ENCODE measurements at places on chromosomes 7 and 10.

- DNase-seq, result peak; percentile 76
Observed at GRCh38 chr10:30059209-30060107, at the start of gene JCAD. Gene JCAD, minus strand, starts transcription at chr10:30059586. Its CDS starts 11,774 bp downstream, at chr10:30047812.

- DNase-seq, result no peak
Observed at GRCh38 chr10:117240621-117241529, at the start of gene SLC18A2. Gene SLC18A2, plus strand, starts transcription at chr10:117241114. Its CDS starts 580 bp downstream, at chr10:117241694.

- DNase-seq, result no peak
Observed at GRCh38 chr10:90136731-90137316, 435.4 kb downstream of the KIF20B start.

- no peak for DNase-seq
Observed at GRCh38 chr7:116707289-116707688, 35.3 kb downstream of the MET start.

DNA sequence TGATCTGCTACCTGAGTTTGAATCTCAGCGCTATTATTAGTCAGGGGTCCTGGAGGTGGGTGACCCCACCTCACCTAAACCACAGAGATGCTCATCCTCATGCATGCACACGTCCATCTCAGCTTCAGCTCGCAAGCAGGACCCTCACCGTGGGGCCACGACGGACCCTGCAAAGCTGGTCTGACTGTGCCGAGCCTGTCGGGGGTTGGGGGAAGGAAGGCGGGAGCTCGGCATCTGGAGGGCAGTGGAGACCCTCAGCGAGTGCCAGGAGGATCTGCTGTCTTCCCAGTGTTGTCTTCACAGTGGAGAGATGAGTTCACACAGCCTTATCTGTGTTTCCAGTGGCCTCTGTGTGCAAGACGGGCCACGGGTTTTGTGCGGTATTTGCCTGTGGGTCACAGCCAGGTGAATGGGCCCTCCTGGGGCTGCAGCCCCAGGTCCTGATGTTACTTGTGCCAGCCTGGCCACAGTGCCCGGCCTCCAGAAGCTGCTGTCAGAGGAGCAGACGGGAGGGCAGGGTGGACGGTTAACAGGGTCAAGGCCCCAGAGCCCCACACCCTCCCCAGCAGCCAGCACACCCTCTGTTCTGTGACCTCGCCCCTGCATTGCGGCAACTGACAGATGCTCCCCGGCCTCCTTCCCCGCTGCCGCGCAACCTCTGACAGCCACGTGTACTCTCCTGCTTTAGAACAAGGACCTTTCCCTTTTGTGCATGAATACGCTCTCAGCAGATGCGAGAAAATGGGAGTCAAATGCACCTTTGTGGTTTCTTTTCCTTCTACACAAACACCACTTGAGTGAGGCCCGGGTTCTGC lies 528.8 kb downstream of the DNAJB6 start:
- DNase-seq, result no peak

DNA sequence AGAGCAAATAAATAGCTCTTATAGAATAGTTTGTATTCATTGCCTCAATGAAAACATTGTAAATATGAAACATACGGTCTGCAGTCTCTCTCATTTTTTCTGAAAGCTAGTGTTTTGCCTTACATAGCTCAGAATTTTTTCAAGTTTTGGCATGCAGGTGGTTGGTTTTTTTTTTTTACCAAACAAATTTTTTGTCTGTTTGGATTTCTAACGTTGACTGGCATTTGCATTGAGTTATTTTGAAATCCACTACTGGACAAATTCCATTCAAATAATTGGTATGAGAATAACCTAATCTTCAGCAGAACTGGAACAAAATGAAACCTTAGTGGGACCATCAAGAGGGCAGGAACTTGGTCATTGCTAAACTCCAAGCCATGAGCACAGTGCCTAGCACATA lies 107.6 kb upstream of the SAMD8 start:
- no peak for DNase-seq

DNA sequence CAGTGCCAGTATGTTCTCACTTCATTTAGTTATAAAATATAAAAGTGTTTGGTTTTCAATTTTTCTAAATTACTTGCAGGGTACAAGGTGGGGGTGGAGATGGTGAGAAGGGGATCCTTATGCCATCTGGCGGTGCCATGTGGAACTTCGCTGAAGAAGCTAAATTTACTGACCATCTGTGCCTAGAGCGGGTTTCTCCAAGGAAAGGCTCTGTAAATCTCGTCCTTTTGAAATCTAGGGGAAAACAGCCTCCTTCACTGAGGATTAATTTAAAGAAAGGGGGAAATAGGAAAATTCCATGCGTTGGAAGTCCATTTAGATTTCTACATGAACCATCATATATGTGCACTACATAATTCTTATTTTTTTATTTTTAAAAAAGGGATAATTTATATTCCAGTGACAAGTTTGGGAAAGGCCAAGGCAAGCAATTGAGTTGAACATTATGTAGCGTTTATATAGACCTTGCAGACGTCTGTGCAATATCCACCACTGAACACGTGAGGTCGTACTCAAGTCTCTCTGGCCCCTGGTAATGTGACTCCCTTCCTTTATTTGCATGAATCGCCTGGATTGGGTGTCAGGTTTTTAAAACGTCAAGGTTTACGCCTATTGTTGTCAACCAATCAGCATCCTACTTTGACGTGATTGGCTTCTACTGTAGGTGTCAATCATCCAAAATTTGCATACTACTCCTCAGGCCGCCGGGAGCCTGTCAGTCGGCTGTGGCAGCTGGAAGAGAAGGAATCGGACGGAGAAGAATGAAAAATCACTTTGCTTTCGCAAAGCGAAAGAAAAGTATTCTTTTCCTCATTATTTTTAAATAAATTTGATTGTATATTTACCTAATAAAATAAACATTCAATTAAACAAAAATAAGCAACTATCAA lies 297.1 kb upstream of the NFE2L3 start:
- DNase-seq, result no peak

- no peak for DNase-seq
Observed at GRCh38 chr10:12842310-12842709, 159.2 kb downstream of the CCDC3 start.

- DNase-seq, result no peak
Observed at GRCh38 chr10:29522061-29522855, 112.5 kb downstream of the SVIL start.

GRCh38 chr10:75437693-75438092 lies 6.3 kb downstream of the LRMDA start:
- DNase-seq, result no peak

GRCh38 chr10:67923551-67923950 lies 39.1 kb downstream of the SIRT1 start:
- DNase-seq, result no peak

- DNase-seq, result no peak
Observed at GRCh38 chr10:28201410-28202400, 101.2 kb downstream of the MPP7 start.

DNA sequence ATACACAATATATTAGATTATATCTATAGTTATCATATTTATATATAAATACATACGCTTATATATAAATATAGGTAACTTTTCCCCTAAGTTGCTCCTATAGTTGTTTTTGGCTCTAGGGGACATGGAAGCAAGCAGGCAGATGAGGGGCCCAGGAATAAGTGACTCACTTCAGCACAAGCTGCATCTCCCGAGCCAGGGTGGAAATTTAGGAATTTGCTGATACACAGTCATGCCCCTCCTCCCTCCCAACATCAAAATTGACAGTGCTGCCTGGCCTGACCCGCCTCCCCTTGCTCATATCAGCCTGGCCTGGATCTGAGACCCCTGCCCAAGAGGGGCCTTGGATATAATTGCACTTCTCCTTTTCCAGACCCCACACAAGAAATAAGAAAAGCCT lies 33.8 kb downstream of the MKI67 start:
- no peak for DNase-seq

GRCh38 chr10:121668314-121669027 lies 70.2 kb upstream of the FGFR2 start:
- no peak for DNase-seq

DNA sequence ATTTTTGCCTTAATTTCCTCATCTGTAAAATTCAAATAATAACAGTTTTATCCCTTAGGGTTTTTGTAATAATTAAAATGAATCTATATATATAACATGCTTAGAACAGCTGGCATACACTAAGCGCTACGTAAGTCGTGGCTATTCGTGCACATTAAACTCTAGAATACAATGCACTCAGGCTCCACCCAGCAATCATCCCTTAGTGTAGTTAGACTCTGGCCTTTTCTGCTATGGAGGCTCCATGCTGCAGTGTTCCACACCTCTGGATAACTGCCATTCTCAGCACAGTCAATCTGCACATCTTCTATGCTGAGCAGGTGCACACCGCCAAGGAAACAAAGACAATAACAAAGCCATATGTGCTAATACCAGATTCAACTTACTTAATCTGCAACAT lies 92.9 kb downstream of the IPMK start:
- DNase-seq, result no peak

DNA sequence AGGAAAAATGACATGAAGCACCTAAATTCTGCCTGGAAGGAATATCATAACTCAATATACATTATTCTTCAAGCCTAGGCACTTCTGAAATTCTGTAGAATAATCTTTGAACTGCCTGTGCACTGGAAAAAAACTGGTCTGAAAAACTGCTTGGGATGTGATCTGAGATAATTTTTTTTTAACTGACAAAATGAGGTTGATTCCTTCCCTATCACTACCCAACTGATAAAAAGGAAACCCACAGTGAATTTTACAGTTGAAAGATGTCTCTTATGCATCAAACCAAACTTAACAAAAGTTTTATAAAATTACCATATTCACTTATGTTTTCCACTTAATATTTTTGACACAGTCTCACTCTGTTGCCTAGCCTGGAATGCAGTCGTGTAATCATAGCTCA lies 67.2 kb upstream of the FAM133B start:
- DNase-seq, result no peak

DNA sequence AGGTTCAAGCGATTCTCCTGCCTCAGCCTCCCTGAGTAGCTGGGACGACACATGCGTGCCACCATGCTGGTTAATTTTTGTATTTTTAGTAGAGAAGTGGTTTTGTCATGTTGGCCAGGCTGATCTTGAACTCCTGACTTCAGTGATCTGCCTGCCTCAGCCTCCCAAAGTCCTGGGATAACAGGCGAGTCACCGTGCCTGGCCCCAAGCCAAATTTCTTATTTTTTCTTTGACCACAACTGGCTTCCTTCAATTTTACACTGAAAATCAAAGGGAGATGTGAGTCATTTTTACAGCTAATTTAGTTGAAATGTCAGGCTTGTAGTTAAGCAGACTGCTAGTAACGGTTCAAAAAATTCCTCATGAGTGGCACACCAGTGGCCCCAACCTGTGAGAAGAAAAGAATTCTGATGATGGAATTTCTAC lies 7.8 kb downstream of the RNF216 start:
- DNase-seq, result no peak

GRCh38 chr10:109968953-109969759 lies 38.6 kb upstream of the ADD3 start:
- DNase-seq, result no peak

GRCh38 chr10:132532749-132533560 lies 4.6 kb upstream of the INPP5A start:
- DNase-seq, result no peak

DNA sequence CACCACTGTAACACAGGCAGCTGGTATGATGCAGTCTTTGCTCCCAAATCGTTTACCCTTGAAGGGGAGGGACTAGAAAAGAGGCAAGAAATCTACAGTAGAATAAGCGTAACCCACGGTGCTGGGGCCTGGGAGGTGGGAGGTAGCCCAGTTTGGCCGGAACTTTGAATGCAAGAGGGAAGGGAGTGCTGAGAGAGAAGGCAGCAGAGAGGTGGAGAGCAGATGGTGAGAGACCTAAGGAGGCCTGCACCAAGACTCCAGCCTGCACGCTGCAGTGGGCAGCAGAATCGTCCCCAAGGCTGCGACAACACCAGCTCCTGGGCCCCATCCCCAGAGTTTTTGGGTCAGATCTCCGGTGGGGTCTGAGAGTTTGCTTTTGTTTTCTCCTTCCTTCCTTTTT lies 547.5 kb downstream of the GALNT17 start:
- no peak for DNase-seq

DNA sequence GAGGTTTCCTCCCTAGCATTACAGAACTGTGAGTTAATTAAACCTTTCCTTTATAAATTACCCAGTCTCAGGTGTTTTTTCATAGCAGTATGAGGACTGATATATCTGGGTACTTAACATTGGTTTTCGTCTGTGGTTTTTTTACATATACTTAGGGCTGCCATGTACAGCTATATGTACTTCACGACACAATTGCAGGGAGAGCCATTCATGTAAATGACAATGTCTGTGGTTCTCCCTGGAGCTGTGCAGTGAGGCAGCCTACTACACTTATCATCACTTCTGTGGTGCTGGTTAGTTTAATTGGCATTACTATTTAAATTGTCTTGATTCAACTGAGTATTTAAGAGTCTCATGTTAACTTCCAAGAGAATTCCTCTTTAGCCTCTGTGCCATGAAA lies 40.7 kb downstream of the AVL9 start:
- no peak for DNase-seq

DNA sequence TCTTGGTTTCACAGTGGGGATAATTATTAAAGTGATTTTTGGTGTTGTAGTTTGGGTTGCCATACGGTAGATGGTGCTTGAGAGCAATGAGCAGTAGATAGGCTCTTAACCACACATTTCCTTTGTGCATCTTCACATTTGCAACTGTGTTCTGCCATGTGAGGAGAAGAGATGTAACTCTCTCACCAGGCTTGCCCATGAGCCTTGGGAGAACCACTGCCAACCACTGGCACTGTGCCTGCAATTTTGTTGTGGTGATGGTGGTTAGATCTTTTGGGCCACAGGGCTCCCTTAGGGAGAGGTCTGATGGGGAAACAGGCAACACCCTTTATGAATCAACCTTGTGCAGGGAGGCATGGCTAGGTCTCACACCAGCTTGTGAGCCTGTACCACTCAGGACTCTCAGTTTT lies 204.3 kb downstream of the CCDC7 start:
- DNase-seq, result peak; percentile 14

DNA sequence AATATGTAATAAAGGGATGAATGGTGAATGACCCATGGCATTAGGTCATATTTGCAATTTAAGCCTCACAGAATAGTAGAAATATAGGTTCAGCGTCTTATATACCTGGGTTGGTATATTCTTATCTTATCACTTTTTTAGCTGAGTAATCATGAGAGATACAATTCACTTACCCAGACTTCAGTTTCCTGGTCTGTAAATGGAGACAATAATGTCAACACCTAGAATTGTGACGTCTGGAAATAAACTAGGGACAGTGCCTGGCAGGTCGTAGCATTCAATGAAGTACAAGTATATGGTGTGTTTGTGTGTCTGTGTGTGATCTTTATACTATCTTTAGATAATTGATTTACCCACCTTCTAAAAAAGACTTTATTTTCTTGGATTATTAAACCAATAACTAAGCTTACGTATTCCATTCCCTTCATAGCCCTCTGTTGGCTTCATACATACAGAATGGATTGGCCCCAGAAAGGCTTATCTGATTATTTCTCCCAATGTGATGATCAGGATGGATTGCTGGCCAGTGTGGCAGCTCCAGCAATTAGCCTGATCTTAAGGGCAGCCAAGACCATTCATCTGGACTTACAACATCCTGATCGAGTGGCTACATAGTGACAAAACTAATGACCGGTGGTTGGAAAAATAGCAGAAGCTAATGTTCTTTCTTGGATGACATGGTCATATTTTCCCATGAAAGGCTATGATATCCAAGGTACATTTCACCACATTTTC lies 121.2 kb upstream of the NPVF start:
- DNase-seq, result no peak

GRCh38 chr7:149013876-149014275 lies 14.4 kb downstream of the PDIA4 start:
- DNase-seq, result no peak

All from GM13976 (cell line).